ENCODE measurements at places on chromosomes 5 and 9. TPM values are rescaled to one million over a fixed set of nuclear protein-coding genes. Genes with fewer than 3 reads are reported as not detected.

GRCh38 chr9:17004500-17004899 lies 130.3 kb upstream of the CNTLN start:
- DNase-seq = no peak

GRCh38 chr5:2460098-2460497 lies 291.4 kb downstream of the IRX2 start:
- no peak for DNase-seq

- DNase-seq = no peak
These were observed 68.9 kb upstream of the TAF1L start for GRCh38 chr9:32704343-32704742.

- DNase-seq = no peak
These were observed 225.3 kb downstream of the NTRK2 start for GRCh38 chr9:84894859-84895258.

- DNase-seq = no peak
These were observed 33.3 kb upstream of the PTGS1 start for GRCh38 chr9:122337556-122337929.

The CDKN2B-AS1 gene
- total RNA-seq = 3.4 TPM

Data from activated CD8-positive, alpha-beta memory T cell treated with anti-CD3 and anti-CD28 coated beads, Interleukin-2, amount 10 ng/mL, durations not matched to agents 7 days and 5 days (primary cell).